ENCODE measurements at places on chromosomes 13 and 19. TPM values are rescaled to one million over a fixed set of nuclear protein-coding genes. Genes with fewer than 3 reads are reported as not detected.

DNA sequence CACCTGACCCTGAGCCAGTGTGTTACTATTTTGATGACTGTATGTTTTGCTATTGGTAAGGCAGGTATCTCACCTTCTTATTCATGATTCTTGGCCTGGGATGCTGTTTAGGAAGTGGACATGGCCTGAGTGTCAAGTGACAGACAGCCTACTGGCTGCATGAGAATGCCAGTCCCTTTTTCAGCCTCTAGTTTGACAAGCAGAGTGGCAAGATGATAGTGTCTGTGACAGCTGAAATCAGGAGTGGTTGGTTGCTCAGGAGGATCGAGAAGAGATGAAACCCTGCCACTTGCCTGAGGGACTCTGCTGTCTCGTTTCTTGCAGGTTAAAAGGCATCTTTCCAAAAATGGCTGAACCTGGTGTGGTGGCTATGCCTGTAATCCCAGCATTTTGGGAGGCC is 7.1 kb upstream of the ELOF1 start:
- H3K27me3 ChIP-seq, result no peaks in the 10 kb centered on the region
- no peak for DNase-seq
- H3K36me3 ChIP-seq, result no peaks in the 10 kb centered on the region

GRCh38 chr13:79427265-79427664 is 21.2 kb upstream of the RBM26 start:
- no peaks in the 10 kb centered on the region for H3K27me3 ChIP-seq
- no peak overlapping the region for H3K27ac ChIP-seq
- H3K4me3 ChIP-seq, result no peak overlapping the region
- DNase-seq, result no peak
- H3K4me1 ChIP-seq, result no peaks in the 10 kb centered on the region

GRCh38 chr13:107457686-107458085 is 757.6 kb downstream of the LIG4 start:
- H3K27me3 ChIP-seq, result no peaks in the 10 kb centered on the region
- H3K27ac ChIP-seq, result no peak overlapping the region
- H3K4me3 ChIP-seq, result no peak overlapping the region
- H3K36me3 ChIP-seq, result no peaks in the 10 kb centered on the region
- H3K4me1 ChIP-seq, result no peaks in the 10 kb centered on the region

GRCh38 chr13:104847922-104848321 is 1687.5 kb downstream of the EFNB2 start:
- H3K27ac ChIP-seq, result no peak overlapping the region
- DNase-seq, result no peak
- no peaks in the 10 kb centered on the region for H3K4me1 ChIP-seq
- H3K36me3 ChIP-seq, result no peaks in the 10 kb centered on the region
- H3K4me3 ChIP-seq, result no peak overlapping the region
- no peaks in the 10 kb centered on the region for H3K27me3 ChIP-seq

DNA sequence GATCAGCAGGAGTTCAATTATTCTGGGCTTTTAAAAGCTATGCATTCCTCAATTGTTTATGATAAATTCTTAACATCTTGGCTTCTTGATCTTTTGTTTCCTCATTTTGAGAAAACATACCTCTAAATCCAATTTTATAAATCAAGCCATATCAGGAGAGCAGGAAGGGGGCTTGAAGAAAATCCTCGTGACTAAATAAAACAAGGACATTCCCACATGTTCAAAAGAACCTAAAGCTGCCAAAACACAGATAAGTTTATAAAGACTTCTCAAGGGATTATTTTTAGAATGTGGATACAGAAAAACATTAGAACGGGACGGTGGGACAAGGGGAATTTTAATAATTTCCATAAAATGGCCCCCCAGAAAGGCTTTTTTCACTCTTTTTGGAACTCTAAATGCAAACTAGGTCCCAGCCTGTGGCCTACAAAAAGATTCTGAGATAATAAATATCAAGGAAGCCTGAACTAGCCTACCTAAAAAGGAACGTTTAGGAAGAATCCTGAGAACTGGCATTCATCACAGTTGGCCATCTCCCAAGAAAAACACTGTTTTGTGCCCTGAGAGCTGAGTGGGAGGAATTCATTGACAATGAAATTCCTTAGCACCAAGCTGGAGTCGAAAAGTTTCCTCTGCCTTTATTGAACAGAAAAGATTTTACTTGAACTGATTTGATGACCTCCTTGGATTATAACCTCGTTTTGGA is 30.1 kb downstream of the ZAR1L start:
- H3K4me3 ChIP-seq, result no peak overlapping the region
- DNase-seq, result peak; percentile 91
- H3K27ac ChIP-seq, result no peak overlapping the region
- peaks cover 2% of the 10 kb centered on the region for H3K4me1 ChIP-seq

Gene PRODH2
- not detected for total RNA-seq

Gene CRB3
- 0.17 TPM for total RNA-seq

Gene SELENOW
- 142 TPM for total RNA-seq

Gene PDX1
- total RNA-seq, result not detected
